ENCODE measurements at places on chromosomes 6 and 20.

DNA sequence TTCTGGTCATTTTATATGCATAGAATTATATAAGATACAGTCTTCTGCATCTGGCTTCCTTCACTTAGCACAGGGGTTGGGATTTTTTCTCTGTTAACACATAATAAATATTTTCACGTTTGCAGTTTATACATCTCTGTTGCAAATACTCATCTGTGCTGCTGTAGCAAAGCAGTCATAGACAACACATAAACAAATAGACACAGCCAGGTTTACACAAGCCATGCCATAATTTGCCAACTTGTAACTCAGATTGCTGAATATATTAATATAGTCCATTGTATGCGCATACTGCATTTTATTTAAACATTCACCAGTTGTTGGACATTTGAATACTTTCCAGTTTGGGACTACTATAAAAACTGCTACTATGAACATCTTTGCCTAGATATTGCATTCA lies 35.0 kb downstream of the LMBRD1 start:
- DNase-seq, result no peak

DNA sequence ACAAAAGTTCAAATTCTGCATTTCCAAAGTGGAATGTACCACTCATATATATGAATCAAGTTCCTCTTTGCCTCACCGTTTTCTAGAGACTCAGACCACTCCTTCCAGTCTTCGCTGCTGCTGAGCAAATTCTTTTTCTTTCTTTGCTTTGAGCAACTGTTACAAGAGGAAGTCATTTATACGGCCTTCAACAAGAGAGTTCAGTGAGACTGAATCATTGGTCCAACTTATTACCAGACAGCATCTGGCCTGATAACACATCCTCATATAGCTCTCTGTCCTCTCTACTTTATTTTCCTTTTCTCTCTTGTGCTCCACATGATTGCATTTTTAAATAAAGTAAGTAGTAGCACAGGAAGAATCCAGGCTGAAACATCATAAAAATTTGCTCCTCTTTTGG lies 652.7 kb downstream of the PHF3 start:
- DNase-seq, result no peak

- DNase-seq, result no peak
Observed at GRCh38 chr20:9206486-9206885, 137.6 kb downstream of the PLCB4 start.

- DNase-seq, result no peak
Observed at GRCh38 chr20:44442298-44443070, 33.2 kb upstream of the TTPAL start.

- no peak for DNase-seq
Observed at GRCh38 chr6:138005846-138006245, 101.4 kb downstream of the PERP start.

GRCh38 chr6:46933751-46934150 lies 12.0 kb upstream of the ADGRF5 start:
- no peak for DNase-seq

GRCh38 chr6:150409576-150410066 lies 40.8 kb downstream of the IYD start:
- no peak for DNase-seq

- no peak for DNase-seq
Observed at GRCh38 chr6:147000545-147001488, 203.4 kb upstream of the STXBP5 start.

DNA sequence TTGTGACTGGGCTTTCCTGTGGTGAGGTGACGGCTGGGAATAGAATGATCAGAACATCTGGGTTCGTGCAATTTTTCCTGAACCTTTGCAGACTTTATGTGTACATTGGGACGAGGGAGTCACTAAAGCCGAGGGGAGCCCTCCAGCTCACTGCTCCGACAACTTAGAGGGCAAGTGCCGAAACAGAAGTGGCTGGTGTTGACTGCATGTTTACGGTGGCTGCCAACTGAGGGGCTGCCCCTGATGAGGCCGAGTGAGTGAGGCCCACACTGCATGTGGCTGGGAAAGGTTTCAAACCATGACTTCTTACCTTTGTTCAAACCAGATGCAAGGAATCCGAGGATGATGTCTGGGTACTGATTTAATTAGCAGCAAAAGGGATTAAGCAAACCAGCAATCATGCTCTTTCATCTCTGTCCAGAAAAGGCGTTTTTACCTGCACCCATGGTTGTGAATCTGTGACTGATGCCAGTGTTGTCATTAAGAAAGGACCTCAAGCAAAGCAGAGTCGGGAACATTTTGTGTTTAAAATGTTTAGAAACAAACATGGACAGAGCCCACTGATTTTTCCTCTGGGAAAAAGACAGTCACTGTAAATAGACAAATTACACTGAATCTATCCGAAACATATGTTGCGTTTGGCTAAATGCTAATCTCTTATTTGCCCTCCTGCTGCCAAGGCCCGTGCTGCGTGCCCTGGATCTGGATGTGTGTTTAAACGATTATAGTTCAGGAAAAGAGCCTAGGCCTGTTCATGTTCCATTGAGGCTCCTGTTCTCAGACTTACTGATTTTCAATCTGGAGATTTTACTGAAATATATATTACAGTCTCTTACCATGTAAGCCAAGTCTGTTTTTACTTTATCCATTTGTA lies 105.1 kb downstream of the UST start:
- DNase-seq, result peak; percentile 50

GRCh38 chr20:58664883-58665282 lies 13.8 kb downstream of the STX16 start:
- no peak for DNase-seq

- no peak for DNase-seq
Observed at GRCh38 chr6:121856296-121856695, 420.9 kb downstream of the GJA1 start.

DNA sequence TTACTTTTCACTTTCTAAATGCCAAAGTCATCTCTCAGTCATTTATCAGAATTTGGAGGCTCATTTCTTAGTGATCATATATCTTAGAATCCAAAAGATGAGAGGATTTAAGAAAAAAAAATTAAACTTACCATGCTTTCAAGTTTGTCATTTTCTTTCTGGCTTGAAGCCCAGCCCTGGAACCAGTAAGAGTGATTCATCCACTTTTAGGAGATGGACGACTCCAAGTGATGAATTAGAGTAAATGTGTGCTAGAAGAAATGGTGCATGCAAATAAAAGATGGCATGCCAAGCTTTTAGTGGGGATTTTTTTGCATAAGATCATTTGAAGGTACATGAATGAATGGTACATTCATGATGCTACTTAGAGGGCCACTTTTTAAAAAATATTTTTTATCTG lies 20.1 kb downstream of the PLCB1 start:
- DNase-seq, result no peak

DNA sequence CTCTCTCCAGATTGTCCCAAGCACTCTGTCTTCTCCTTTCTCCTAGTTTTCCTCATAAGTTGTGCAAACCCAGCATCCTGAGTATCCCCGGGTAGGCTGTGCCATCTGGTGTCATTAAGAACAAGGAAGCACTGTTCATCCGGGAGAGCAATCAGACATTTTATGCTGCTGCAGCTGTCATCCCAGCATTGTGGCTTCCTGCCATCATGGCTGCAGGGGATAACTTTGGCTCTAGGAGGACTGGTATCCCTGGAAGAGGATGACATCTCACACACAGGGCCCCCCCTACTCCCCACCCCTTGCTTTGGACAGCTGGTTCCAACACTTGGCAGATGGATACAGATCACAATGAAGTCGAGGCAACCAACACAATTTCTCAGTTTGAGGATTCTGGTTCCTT lies 1195.1 kb upstream of the MAP3K7 start:
- DNase-seq, result no peak

DNA sequence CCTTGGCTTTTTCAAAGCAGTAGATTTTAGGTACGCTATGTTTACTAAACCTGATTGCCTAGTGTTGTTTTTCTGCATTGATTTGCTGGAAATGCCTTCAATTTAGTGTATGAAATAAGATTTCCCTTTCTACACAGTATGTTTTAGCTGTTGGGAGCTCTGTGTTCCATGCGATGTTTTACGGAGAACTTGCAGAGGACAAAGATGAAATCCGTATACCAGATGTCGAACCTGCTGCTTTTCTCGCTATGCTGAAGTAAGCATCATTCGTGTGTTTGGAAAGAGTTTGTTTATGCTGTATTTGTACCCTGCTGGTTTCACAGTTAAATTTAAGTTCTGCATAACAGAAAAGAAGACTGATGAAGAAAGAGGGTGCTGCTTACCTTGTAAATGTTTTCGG lies 1.9 kb downstream of the BTBD3 start:
- DNase-seq, result no peak

DNA sequence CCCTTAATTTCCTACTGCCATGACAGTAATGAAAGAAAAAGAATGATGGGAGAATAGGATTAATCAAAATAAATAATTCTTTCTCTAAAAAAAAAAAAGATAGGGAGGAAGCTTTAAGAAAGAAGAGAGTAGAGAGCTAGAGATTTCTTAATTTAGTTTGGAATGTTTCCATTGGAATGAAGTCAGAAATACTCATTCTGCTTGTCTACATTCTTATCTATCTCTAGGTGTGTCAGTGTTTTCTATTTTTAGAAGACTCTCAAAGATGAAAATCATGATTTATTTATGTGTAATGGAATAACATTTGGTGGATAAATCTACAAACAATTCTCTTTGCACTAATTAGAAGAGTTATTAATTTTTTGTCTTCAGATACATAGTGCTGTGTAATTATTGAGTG lies 38.0 kb upstream of the HIVEP1 start:
- no peak for DNase-seq

DNA sequence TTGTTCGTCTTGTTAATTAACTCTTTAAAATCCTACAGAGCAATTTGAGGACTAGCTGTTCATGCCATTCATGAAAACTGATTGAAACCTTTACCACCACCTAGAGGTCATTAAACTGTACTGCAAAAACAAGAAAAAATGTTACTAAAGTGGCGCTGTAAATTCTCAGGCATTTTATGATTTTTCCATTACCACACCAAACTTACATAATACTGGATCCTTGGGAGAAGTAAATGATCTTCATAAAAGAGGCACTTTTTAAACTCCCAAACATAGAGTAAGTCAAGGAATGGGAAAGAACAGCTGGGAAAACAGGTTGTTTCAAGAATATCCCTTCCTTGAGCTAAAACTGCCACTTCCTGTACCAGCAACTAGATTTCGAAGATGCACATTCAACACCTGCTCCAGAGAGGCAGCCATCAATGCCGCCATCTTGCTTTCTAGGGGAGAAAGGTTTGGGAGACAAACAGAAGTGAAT lies 54.3 kb downstream of the MYLIP start:
- DNase-seq, result peak; percentile 28

GRCh38 chr20:50597406-50597969 lies 87.3 kb downstream of the PTPN1 start:
- DNase-seq, result no peak

DNA sequence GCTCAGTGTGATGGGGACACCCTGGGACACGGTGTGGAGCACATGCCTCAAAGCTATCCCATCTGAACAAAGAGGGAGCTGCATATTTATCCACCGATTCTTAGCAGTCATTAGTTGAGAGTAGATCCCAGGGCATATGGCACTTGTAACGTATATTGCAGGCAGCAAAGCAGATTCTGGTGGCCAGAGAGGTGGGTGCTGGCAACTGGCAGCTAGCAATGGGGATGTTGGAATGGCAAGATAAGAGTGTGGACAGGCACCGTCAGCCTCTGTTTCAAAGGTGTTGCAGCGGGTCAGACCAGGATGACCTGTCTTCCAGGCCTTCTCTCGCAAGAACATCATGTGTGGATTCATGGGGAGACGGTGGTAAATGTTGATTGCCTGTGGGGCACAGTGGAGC lies 287.8 kb upstream of the RNF24 start:
- no peak for DNase-seq

DNA sequence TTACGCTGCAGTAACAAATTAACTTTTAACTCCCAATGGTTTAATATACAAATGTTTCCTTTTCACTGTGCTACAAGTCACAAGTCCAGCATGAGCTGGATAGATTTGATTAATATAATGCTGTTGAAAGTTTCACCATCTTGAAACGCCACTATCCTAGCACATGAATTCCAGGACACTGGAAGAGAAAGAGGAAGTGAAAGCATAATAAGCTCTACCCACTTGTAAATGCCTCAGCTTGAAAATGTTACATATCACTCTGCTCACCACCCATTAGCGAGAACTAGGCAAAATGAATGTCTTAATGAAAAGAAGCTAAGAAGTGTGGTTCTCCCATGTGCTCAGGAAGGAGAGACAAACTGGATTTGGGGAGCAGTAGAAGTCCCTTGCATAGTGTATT lies 46.9 kb downstream of the PCSK2 start:
- no peak for DNase-seq

DNA sequence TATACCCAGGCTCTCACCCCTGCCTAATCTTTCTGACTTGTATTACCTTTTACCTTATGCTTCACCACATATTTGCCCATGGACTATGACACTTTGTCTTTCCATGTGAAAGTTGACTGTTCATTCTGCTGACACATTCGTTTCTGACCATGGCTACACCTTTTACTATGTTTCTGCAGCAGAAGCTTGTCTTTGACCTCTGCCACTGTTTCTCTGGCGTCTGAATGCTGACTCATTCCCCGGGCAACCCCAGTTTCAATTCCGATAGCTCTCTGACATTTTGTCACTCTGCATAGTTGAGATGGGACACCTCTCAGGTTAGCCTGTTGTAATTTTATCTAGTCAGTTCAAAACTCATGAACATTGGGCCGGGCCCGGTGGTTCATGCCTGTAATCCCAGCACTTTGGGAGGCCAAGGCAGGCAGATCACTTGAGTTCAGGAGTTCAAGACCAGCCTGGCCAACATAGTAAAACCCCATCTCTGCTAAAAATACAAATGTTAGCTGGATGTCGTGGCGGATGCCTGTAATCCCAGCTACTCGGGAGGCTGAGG lies 50.7 kb downstream of the SLC26A8 start:
- no peak for DNase-seq

GRCh38 chr6:31478186-31478950 lies 19.6 kb upstream of the MICB start:
- DNase-seq, result no peak

- no peak for DNase-seq
Observed at GRCh38 chr6:158926414-158926813, 73.6 kb downstream of the RSPH3 start.

GRCh38 chr6:6003621-6004366 lies 2.9 kb downstream of the NRN1 start:
- no peak for DNase-seq

DNA sequence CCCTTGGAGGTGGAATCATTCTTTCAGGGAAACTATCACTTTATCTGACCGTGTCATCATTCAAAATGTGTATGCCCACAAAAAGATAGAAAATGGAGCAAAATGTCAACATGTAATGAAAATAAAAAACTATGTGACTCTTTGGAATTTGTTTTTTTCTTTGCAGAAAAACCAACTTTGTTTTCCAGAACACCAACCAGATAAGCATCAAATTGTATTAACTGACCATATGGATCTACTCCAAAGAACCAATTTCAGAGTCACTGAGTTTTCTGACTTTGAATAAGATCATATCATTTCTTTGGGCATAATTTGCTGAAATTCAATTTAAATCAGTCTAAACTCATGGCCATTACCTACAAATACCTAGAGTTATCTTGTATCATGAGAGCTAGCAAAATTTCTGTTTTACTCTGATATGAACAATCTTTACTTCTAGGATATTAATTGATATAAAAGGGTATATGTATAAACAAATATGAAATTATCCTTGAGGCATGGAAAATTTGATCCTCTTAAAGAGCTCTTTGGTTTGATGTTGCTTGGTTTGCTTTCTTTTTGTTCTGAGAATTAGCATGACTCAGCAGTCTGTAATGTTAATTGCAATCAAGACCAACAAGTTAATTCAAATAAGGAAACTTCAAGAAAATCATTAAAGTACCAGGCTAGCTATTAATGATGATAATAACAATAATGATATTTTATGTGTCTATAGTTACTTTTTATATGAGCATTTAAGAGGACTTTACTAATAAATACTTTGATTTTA lies 444.4 kb upstream of the MARCKS start:
- DNase-seq, result no peak

- no peak for DNase-seq
Observed at GRCh38 chr6:105994591-105995390, 91.3 kb upstream of the PRDM1 start.

Measured in LNCaP clone FGC (cell line).